ENCODE measurements at places on chromosomes 11 and 22.

- DNase-seq, result no peak
These were observed 16.2 kb downstream of the POU2F3 start for GRCh38 chr11:120256178-120256577.

GRCh38 chr11:36455658-36456111, 54.4 kb downstream of the TRAF6 start:
- DNase-seq, result no peak

DNA sequence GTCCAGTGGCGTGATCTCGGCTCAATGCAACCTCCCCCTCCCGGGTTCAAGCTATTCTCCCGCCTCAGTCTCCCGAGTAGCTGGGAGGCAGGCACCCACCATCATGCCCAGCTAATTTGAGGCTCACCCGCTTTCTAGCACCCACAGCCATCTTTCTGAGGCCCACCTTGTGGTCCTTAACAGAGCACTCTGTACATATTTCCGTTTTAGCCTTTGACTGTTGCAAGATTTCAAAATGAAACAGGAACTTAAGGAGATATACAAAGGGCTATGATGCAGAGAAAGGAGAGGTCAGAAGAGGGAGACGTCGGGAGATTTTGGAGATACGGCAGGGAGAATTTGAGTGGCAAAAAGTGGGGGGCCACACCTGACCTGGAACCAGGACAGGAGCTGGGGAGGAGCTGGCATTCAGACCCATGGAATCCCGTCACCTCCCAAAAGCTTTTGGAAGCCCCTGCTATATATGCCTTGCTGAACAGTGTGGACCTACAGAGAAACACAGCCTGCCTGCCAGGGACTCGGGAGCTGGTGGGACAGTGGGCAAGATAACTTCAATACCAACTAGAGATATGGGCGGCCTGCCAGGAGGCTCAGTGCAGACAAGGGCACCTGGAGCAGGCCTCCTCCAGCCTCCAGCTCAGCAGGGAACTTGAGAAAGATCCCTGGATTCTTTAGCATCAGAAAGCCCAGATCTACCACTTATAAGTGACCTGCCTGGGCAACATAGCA, 8.0 kb upstream of the CLCF1 start:
- DNase-seq, result no peak

- no peak for DNase-seq
These were observed 269.3 kb downstream of the BUD13 start for GRCh38 chr11:116503216-116504160.

GRCh38 chr22:44045145-44045544, 21.0 kb downstream of the PARVB start:
- no peak for DNase-seq

GRCh38 chr11:104925850-104926249, 27.6 kb upstream of the CASP12 start:
- DNase-seq, result no peak

DNA sequence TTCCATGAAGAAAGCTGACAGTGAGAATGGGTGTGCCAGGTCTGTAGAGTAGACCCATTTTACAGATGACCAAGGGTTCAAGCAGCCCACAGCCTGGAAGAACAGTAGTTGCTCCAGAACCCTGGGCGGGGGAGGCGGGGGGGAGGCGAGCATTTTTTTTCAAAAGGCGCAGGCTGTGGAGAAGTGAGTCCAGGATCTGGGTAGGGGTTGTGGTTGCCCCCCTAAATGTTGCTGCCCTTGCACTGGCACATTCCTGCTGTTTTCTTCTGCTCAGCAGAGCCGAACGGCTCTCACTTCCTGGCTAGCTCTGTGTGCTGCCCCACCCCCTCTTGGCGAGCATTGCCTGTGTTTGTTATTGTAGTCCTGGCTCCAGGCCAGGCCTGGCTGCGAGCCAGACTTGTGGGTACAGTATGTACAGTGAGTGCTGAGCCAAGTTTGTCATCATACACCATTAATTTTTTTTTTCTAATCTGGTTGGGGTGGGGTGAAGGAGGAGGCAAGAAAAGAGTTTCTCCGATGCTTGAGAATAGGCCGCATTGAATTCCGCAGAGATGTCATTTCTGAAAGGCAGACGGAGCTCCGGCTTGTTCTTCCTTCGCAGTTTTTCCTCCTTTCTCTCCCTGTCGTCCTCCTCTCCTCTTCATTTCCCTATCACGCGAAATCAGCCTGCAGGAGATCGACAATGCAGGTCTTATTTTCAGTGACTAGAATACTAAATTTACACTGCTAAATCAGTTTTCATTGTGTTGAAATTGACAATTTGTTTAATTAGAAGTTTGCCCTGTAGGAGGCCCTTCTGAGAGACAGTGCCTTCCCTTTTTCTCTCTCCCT, 100.5 kb downstream of the ZBTB16 start:
- peak; percentile 96 for DNase-seq

GRCh38 chr11:3831378-3832239, 9.2 kb downstream of the RHOG start:
- DNase-seq, result no peak

DNA sequence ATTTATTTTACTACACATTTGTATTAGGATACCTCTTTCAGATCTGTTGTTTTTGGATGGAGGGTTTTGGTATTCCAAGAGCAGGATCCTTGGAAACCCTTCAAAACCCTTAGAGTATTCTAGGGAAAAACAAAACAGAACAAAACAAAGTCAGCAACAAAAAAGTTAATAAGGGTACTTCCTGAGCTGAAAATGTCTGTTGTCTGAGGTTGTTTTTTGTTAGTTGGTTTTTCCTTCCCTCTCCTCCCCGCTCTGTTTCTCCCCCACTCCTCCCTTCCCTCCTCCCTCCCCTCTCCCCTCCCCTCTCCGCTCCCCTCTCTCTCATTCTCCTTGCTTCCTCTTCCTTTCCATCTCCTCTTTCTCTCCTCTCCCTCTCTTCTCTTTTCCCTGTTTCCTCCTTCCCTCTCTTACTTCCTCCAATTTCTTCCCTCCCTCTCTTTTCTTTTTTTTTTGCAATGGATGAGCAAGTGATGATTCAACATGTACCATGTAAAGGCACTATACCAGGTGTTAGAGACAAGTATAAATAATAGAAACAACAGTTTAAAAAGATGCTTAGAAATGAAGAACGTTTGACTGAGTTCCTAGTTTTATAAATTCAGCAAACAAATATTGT, 160.6 kb downstream of the TMEM135 start:
- DNase-seq, result no peak

DNA sequence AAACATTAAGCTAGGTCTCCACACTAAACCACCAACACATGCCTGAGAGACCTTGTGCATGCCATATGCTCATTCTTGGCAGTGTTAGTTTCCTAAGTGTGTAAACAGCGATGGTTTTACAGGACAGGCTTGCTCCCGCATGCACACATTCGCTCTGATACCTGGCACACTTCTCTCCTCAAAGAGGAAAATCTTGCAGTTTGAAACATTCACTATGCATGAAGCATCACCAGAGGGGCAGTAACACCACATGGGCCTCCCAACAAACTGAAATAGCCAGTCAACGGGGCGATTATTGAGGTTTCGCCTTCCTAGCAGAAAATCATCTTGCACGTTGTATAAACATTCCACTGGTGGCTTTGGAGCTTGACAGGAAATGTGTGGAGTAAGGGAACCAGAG, 52.6 kb downstream of the ABTB2 start:
- DNase-seq, result no peak

DNA sequence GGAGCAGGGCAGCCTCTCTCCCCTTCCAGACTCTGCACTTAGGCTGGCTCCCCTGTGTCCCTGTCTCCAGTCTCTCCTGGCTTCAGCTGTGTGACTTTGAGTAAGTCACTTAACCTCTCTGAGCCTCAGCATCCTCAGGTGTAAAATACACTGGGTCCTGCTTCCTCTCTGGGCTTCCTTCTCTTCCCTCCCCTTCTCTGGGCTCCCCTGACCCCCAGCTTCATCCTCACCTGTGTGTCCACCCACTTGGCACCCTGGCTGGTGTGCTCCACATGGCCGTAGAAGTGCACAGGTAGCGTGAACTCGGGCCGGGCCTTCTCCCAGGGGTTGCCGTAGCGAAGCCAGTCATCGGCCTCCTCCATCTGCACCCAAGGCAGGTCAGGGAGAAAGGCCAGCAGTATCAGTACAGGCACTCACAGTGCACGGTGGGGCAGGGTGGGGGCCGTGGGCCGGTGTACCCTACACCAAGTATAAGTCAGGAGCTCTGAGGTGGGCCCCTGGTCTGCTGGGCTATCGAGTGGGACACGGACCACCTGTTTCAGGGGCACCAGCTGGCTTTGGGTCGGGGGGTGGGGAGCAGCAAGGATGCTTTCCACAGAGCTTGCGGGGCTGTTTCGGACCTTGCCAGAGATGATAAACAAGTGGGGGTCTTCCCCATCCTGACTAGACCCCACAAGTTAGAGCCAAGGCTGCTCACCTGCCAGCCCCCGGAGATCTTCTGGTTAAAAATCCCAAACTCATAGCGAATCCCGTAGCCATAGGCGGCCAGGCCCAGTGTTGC, 2.0 kb downstream of the PYGM start:
- DNase-seq, result no peak

GRCh38 chr22:39689421-39689820, 118.9 kb downstream of the CACNA1I start:
- no peak for DNase-seq

- no peak for DNase-seq
These were observed 32.7 kb downstream of the SGSM3 start for GRCh38 chr22:40403141-40403540.

GRCh38 chr11:94568717-94569116, 1.5 kb downstream of the PIWIL4 start:
- no peak for DNase-seq

Data from CD4-positive, alpha-beta T cell treated with Interleukin-21 for 1 hour (primary cell).